ENCODE measurements at places on chromosomes 11 and 22.

DNA sequence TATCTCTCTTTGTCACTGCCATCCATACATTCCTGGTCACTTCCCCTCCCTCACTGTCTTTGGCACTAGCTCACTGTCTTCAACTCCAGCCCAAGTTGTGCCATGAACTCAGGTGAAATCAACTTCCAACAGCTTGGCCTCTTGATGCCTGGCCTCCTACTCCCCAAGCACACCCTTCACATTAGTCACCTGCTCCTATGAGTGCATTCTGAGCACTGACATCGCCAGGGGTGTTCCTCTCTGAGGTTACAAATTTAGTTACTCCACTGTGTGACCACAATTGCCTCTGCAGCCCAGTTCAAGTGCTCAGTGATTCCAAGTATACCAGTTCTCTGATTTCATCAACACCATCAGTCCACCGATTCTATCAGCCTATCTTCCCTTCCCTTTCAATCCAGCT, 10.8 kb downstream of the DRD2 start:
- DNase-seq, result no peak

DNA sequence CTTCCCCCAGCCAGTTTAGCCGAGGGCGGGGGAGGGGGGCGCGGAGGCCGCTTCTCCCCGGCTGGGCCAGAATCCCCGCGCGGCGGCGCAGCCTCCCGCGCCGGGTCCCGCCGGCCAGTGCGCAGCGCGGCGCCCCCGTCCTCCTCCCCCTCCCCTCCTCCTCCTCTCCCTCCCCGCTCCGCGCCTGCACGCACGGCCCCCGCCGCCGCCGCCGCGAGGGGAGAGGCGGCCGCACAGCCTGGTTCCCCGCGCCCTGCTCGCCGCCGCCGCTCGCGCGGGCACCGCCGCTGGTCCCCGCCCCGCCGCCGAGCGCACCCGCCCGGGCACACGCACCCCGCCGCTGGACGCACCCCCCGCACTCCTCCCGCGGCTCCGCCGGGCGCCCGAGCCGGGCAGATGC, at the start of gene FLRT1:
Gene FLRT1, plus strand, starts transcription at position 356 of the 400 bp plus-strand sequence. CDS start 80,337 bp downstream, outside the sequence.
- DNase-seq, result no peak

- no peak for DNase-seq
Observed at GRCh38 chr11:14611939-14612338, 31.7 kb upstream of the PDE3B start.

DNA sequence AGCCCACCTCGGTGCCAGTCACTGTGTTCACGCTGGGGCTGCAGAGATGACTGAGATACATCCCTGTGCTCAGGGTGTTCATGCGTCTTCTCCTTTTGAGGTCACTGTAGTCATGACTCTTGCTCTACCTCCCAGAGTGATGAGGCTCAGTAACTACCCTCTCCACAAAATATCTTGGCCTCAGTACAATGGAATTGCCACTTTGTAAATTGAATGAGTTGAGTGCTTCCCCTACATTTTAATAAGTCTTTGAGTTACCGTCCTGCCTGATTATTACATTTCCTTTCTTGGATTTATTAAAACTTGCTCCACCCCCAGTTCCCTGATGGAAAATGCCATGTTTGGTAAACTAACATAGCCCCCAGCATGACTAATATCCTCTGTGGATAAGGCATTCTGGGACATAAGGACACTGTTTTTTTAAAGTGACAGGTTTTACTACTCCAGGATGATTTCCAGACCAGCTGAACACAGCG, 15.9 kb downstream of the PRSS23 start:
- no peak for DNase-seq

- no peak for DNase-seq
Observed at GRCh38 chr22:47032091-47032943, 269.9 kb downstream of the TBC1D22A start.

DNA sequence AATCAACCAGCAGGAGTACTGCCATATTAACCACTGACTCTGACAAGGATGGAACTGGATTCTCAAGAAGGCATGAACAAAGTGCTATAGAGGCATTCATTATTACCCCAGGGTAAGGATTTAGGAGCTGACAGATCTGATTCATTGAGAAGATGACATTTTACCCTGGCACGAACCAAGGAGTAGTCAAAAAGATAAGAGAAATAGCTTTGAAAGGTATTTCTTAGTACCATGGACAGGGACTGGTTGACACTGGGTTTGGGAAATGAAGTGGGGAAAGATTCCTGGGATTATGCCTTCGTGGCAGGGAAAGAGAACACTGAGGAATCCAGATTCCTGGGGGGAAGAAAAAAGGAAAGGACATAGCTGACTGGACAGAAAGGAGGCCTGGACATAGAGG, 5.1 kb upstream of the SAAL1 start:
- DNase-seq, result no peak

DNA sequence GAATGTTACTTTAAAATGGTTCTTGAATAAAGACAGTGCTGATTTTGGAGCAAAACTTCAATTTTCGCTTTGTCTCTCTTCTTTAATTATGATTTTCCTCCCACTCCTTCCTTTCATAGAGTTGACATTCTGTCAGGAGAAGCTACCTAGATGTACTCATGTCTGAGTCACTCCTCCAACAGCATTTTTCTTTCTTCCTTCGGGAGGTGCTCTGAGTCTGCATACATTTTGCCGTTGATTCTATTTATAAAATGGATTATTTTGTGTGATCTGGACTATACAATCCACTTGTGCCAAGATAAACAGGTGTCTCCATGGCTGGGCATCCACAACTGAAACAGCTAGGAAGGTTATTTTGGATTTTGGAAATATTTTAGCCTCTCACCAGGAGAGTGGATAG, 588.3 kb upstream of the ANO5 start:
- no peak for DNase-seq

GRCh38 chr11:10597877-10598351, 29.4 kb upstream of the LYVE1 start:
- no peak for DNase-seq

DNA sequence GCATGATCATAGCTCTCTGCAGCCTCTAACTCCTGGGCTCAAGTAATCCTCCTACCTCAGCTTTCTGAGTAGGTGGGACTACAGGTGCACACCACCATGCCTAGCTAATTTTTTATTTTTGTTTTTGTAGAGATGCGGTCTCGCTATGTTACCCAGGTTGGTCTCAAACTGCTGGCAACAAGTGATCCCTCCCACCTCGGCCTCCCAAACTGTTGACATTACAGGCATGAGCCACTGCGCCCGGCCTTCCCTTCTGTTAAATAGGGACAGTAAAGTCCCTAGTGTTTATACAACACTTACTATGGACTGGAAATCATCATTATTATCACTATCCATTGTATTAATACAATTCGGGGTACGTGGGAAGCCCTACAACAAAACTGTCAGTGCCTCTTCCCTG, 12.6 kb downstream of the SELENOM start:
- no peak for DNase-seq

GRCh38 chr22:50731811-50732624, 6.0 kb upstream of the ACR start:
- DNase-seq, result no peak

- DNase-seq, result no peak
Observed at GRCh38 chr11:3056296-3057068, 741 bp downstream of the CARS1 start.

GRCh38 chr11:58685973-58686722, 45.6 kb downstream of the GLYAT start:
- DNase-seq, result no peak

DNA sequence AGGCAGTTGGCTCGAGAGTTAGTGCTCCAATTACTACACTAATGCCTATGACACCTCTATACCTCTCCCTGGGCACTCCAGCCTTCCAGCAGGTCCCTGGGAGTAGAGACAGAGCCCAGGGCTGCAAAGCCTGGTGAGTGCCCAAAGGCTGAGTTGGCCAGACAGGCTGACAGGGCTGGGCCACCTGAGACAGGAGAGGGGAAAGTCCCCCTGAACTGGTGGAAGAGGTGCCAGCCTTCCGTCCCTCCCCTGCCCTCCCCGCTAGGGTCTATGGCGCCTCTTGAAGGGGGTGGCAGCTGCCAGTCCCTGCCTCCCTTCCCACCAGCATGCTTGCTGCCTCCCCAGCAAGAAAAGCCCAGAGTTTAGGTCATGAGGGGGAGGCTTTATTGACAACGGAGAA, 3.0 kb downstream of the KCNJ11 start:
- no peak for DNase-seq

DNA sequence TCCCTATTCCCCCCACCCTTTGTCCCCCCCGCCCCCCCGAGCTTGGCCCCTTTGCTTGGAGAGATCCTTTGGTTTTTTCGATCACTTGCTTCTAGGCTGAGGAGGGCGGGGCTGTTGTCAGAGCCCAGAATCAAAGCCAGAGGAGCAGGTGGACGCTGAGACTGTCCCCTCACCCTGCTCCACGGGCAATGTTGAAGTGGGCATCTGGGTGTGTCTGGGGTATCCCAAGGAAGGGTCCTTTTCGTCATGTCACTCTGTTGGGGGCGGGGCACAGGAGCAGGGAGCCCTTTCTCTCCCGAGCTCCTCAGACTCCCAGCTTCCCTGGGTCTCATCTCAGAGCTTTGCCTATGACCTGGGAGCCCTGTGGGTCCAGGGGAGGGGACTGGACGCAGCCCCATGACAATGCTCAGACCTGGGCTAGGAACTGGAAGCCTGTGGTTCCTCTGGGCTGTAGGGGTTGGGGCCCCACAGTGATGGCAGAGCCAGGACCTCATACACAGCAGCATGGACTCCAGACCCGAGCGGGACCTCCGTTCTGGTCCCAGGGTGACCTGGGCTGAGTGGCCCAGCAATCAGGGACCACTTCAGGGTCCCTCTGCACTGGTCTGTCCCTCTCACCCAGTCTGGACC, 2.9 kb upstream of the APOBEC3A start:
- DNase-seq, result no peak

GRCh38 chr11:59801981-59802638, 8.5 kb downstream of the MRPL16 start:
- no peak for DNase-seq

- DNase-seq, result no peak
Observed at GRCh38 chr11:88597387-88597786, 259.9 kb upstream of the CTSC start.

DNA sequence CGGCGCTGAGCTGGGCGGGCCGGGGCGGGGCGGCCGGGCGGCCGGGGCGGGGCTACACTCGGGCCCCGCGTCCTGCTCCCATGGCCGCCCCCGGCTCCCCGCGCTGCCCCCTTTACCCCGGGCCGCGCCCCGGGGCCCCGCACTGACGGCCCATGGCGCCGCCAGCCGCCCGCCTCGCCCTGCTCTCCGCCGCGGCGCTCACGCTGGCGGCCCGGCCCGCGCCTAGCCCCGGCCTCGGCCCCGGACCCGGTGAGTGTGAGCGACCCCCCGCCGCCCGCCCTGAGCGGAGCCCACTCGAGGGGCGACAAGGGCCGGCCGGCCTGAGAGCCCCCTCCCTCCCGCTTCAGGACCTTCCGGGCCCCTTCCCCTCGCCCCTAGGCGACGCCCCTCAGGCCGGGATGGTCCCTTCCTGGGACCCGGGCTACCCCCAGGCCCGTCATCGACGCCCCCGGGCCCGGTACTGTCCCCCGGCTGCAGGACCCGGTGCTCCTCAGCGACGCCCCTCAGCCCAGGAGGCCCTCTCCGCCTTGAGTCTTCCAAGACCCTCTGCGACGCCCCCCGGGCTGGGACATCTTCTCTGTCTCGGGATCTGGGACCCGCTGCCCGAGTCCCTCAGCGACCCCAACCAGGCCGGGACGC, at the start of gene KREMEN1:
Gene KREMEN1, plus strand, starts transcription at position 57 of the 639 bp plus-strand sequence. Its CDS starts 96 bp downstream, at position 153.
- DNase-seq, result no peak

- DNase-seq, result no peak
Observed at GRCh38 chr11:115330684-115331482, 173.3 kb downstream of the CADM1 start.

GRCh38 chr11:134362192-134362901, 30.6 kb downstream of the GLB1L2 start:
- no peak for DNase-seq

GRCh38 chr11:101445761-101446160, 138.0 kb downstream of the TRPC6 start:
- no peak for DNase-seq

GRCh38 chr11:46890665-46891064, 27.7 kb downstream of the LRP4 start:
- DNase-seq, result no peak

DNA sequence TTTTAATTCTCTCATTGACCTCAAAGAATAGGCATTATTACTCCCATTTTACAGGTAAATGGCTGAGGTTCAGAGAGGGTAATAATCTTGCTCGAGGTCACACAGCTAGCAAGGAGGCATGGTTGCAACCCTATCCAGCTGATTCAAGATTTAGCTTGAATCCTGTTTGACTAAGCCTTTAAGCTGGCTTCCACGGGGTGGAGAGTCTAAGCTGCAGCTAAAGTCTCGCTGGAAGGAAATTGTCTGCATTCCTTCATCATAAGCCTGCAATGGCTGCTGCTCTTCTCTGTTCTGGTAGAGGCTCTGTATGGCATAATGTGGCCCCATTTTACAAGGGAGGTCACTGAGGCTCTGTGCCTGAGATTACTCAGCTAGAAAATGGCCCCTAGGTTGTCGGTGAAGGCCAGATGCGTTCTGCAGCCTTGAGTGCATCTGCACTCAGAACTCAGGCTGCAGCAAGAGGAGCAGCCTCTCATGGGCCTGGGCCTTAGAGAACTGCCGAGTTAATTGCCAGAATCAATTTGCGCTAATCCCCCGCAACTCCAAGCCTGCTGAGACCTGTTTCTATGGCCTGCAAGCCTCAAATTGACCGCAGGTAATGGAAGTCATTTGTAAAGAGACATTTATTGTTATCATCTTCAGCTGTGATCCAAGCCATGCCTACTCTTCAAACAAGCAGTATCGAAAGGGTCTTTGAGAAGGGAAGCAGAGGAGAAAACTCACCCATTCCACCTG, 44.1 kb upstream of the SEZ6L start:
- no peak for DNase-seq

DNA sequence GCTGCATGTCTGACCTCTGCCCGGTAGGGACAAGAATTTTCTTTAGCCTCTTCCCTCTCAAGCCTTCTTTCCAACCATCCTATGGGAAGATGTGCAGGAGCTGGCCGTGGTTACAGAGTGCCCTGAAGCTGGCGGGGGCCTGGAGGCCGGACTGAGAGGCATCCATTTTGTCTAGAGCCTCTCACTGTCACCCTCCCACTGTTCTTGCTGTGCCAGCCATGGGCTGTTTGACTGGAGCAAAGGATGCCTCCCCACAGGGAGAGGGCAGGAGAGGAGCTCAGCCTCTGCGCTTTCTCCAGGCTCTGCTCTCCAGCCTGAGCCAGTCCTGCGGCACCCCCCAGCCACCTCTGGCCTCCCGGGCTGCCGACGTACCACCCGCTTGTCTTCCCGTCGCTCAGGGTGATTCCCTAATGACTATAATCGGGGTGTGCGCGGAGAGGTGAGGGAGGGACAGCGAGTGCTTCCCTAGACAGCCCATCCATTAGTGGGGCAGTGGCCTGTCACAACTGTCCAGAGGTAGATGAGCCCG, 123.8 kb downstream of the NECTIN1 start:
- no peak for DNase-seq

DNA sequence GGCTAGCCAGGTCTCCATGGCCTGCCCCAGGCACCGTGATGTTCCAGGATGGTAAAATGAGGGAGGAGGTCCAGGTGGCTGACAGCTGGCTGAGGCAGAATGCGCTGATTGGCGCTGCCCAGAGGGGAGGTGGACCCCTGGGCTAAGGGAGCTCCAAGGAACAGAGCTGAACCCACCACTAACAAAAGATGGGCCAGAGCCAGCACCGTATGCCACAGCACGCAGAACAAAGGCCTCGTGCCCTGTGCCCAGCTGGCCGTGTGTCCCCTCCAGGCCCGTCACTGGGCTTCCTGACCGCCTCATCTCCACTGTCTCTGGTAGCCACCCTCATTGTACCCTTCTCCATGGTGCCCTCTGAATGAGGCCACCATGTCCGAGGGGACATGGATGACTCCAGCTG, 19.6 kb upstream of the PRODH start:
- no peak for DNase-seq

GRCh38 chr11:78659326-78660270, 84.9 kb upstream of the NARS2 start:
- DNase-seq, result no peak

All from NCI-H774 (cell line).